A549 (cell line): ENCODE measurements at places on chromosomes 4 and X.
A peak's percentile ranks its signal among the peaks of the same experiment; 100 is the strongest.

- no peak for DNase-seq
These were observed 48.3 kb downstream of the DMP1 start for GRCh38 chr4:87698394-87698793.

DNA sequence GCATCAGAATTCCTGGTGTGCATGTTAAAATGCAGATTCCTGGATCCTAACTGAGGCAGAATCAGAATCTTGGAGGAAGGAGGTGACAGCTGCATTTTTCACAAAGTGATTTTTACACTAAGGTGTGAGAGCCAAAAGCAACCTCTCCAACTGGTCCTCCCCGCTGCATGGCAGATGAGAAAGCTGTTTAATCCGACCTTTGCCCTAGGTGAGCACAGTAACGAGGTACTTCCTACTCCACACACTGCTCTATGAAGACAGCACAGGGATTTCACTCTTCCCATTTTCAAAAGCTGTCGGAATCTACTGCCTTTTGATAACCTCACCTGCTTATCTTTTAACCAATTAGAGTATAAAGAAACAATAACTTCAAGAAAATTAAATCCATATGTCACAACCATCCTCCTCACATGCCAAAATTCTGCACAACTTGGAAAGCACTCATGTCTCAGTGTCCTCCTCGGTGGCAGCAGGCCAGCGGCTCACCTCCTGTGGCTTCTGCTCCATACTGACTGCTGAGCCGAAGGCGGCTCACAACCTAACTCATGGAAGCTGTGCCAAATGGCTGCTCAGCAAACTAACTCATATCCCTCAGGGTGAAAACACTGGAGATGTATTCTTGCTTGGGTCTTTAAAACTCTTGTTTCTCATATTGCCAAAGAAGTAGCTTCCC is 3.6 kb downstream of the CASP6 start:
- no peak for DNase-seq

DNA sequence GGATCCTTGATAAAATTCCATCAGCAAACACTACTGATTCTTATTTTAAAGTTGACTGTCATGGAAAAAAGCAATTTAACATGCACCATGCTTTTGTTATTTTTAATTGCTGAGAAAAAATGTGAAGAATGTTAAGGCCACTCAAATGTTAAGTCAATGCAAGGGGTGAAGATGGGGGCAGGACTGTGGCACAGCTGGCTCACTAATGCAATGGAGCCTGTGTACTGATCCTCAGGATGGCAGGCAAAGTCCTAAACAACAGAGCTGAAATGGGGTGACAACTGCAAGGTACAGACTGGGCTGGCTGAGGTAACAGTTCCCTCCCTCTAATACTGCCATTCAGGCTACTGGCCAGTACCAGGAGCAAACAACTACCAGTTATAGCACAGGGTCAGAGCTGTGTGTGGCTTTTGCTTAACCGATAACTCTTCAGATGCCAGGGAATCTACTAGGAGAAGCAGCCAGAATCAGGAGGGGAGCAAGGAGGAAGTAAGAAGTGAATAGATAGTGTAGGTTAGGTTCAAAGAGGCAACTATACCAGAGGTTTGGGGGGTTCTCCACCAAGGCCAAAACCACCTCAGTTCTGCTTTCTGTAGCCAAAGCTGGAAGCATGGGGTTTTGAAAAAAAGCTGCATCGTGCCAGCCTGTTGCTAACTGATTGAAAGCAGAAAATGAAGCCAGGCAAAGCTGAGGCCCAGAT is 372.6 kb downstream of the OPHN1 start:
- no peak for DNase-seq

DNA sequence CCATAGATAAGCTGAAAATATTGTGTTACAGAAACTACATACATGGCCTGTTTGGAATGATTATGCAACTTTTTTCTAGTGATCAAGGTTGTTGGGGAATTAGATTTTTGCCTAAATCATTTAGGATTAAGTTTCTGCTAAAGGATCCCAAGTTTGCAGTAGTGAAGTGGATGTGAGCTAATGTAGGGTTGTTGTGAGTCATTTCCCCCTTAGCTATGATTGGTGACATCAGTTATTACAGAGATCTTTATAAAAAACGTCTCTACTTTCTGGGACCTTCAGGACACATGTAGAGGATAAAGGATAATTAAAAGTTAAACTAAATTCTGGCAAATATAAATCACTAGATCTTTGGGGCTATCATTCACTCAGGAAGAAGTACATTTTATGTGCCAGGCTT is 133.3 kb downstream of the GATB start:
- no peak for DNase-seq

- no peak for DNase-seq
These were observed 7.3 kb downstream of the GPRASP1 start for GRCh38 chrX:102658556-102658955.

DNA sequence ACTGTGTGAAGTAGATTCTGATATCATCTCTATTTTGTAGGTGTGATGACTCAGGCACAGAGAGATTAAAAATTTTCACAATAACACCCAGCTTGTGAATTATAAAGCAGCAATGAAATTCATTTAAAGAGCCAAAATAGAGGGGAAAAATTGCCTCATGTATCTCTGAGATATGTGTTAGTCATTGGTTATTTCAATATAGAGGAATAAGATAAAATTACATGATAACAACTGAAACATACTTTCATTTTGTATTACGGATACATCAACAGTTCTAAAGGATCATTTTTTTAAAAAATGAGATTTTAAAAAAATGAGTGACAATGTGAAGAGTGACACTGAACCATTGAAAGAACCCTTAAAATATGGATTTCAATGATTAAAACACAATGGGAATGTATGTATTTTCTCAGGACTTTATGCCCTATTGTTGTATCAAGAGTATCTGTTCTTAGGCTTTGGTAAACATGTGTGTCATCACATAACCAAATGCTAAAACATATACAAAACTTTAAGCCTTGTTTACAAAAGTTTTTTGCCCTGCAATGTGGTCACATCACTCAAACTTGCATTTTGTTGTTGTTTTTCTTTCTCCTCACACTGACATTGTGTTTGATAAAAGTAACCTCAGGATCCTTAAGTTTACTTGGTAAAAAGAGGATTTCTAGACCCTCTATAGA is 221.3 kb downstream of the ANTXR2 start:
- DNase-seq = no peak

DNA sequence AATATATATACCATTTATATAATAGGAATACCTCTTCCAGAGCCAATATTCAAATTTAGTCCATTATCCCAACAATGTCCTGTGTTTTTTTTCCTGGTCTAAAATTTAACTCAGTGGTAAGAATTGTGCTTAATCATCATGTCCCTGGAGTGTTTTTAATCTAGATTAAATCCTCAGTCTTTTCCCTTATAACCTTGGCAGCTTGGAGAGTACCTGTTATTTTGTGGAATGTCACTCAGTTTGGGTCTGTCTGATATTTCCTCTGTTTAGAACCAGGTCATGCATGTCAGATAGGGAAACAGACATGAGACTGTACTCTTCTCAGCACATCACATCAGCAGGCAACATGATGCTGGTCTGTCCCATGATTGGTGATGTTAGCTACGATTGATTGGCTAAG is 96.6 kb downstream of the HPGD start:
- no peak for DNase-seq

GRCh38 chr4:175407926-175408325 is 404.1 kb downstream of the GPM6A start:
- DNase-seq = no peak

DNA sequence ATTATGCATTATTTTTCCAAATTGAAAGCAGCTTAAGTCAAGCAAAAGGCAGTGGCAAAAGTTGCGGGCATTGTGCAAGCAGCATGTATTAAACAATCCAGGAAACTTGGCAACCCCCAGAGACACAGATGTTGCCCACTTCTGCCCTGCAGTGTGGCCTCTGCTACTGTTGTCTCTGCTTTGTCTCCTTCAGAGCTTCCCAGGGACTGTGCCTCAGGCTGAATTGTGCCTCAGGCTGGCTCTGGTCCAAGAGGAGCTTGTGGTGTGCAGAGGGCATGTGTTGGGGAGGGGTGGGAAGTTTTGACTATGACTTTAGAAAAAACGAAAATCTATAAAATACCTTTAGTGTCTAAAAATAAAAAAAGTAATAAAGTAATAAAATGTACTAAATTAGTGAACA is 201.4 kb downstream of the CCSER1 start:
- DNase-seq = no peak

DNA sequence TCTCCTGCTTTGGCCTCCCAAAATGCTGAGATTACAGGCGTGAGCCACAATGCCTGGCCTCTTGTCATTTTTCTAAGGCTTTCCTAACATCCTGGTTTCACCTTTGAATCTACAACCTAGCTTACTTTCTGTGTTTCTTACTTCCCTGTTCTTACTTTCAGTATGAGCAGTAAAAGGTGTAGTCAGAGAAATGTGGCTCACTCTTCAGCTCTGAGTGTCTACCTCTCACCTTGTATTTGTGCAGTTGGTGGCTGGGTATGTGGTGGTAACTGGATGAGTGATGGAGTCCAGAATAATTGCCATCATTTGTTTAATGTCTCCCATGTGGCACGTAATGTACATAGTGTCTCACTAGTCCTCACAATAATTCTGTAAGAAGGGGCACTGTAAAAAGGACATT is 19.1 kb upstream of the CXCL11 start:
- no peak for DNase-seq

- no peak for DNase-seq
These were observed 260.5 kb downstream of the MAPK10 start for GRCh38 chr4:86099348-86099747.

DNA sequence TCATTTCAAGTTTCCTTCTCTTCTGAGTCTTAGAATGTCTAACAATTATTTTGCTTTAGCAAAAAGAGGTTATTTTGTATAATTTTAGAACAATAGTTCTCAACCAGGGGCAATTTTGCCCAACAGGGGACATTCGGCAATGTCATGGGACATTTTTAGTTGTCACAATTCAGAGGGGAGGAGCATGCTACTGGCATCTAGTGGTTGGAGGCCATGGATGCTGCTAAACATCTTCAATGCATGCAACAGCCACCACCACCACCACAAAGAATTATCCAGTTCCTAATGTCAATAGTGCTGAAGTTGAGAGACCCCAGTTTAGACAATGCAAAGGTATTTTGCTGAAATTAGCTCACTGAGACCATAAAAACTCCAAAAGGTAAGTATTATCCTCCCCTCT is 122.5 kb downstream of the ARHGAP6 start:
- DNase-seq = peak; percentile 13

DNA sequence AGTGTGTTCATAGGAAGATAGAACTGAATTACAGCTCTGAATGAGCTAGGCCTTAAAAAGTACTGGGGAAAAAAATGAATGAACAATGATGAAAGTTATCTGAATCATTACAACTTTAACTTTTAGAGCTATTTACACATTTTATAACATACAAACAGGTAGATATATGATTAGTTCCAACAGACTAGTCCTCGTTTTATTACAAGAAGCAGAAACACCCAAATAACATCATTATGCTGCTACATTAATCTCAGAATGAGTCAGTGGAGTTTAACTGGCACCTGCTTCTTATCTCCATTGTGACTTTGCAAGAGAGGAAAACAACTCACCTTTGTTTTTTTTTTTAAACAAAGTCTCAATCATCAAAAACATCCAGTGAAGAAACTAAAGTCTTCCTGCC is 15.2 kb downstream of the ATP8A1 start:
- no peak for DNase-seq

GRCh38 chrX:489820-490219 is 103.1 kb upstream of the PPP2R3B start:
- DNase-seq = no peak

DNA sequence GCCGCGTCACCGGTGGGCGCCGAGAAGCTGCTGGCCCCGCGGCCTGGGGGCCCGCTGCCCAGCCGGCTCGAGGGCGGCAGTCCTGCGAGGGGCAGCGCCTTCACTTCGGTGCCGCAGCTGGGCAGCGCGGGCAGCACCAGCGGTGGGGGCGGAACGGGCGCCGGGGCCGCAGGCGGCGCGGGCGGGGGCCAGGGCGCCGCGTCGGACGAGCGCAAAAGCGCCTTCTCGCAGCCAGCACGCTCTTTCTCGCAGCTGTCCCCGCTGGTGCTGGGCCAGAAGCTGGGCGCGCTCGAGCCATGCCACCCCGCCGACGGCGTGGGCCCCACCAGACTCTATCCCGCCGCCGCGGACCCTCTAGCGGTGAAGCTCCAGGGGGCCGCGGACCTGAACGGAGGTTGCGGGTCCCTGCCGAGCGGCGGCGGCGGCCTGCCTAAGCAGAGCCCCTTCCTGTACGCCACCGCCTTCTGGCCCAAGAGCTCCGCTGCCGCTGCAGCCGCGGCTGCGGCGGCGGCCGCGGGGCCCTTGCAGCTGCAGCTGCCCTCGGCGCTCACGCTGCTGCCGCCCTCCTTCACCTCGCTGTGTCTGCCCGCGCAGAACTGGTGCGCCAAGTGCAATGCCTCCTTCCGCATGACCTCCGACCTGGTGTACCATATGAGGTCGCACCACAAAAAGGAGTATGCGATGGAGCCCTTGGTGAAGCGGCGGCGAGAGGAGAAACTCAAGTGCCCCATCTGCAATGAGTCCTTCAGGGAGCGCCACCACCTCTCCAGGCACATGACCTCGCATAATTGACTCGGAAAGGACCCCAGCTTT is 5.6 kb downstream of the PRDM8 start:
- DNase-seq = peak; percentile 10

- no peak for DNase-seq
These were observed 417.7 kb upstream of the GALNT7 start for GRCh38 chr4:172750910-172751309.

DNA sequence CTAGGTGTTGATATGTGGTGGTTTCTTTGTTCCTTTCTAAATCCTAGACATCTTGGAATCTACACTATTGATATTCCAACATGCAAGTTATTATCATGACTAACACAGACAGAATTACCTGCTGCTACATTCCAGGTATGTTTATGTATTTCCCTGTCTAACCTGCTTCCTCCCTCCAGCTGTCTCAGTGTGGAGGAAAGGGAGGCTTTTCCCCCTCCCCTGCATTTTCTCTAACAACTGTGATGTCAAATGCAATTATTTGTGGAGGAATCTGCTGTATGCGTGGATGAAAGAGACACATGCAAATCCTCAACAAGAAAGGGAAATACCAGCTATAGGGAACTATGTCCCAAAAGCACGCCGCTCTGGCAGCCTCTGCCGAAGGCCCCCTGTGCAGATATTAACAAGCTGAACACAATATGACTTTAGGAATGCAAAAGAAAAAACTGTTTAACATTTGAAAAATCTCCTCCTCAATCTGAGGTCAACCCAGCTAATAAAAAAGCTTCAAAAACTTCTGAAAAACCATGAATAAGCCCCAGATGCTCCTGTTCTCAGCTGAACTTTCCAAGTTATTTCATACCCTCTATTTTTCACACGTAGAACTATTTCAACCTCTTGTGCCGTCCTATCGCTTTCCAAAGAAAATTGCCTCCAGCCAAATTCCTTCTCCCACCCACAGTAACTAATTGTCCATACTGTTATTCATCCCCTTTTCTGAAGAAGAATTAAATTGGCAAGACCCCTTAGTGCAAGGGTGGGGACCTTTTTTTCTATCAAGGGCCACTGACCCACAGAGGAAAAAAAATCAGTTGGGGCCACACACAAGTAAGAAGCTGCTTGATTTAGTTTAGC is 225.1 kb upstream of the GPC4 start:
- DNase-seq = no peak

DNA sequence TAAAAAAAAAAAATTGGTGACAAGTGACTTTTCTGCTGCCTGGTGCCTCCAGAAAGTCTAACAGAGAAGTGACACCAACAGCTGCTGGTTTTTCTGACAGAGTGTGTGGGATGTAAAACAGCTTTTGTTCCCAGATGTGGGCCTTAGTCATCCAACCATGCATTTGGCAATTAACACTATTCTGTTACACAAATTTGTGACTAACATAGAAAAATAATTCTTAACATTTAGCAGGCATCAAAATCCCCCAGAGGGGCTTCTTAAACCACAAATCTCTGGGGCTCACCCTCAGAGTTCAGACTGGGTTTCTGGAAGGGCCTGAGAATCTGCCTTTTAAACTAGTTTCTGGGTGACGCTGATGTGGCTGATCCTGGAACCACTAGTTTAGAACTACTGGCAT is 100.5 kb upstream of the PCDH7 start:
- no peak for DNase-seq
